Right ventricle myocardium superior (tissue), 1 donor: ENCODE measurements at places on chromosomes 11 and 22. TPM values are rescaled to one million over a fixed set of nuclear protein-coding genes. Genes with fewer than 3 reads are reported as not detected.

GRCh38 chr11:34490304-34490703 is 23.3 kb downstream of the ELF5 start:
- DNase-seq, result no peak

- DNase-seq, result no peak
Observed at GRCh38 chr11:19519912-19520641, 192.6 kb upstream of the NAV2 start.

DNA sequence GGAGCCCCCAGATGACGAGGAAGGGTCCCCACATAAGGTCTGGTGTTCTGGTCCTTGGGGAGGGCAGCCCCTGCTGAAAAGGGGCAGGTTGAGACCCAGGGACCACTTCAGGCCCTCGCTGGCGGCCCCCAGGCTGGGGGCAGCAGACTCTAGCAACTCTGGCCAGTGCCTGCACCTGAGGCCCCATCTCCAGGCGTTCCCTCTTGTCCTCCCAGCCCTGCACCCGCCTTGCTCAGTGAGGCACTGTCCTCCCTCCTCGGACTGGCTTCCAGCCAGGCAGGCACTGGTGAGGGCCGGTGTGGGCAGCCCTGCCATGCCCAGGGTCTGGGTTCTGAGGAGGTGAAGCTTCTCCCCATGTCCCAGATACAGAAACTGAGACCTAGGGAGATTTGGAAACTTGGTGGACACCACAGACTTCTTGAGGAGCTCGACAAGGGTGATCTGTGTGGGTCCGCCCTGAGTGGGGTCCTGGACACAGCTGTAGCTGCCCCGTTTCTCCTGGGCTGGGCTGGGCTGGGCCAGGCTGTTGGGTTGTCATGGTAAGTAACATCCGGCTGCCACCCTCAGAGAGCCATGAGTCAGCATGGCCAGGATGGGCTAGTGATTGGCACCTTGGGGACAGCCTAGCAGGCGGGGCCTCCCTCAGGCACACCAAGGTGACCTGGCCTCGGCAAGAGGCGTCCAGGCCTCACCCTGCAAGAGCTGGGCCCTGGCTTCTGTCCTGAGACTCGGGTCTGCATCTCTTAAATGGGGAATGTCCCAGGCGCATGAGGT is 11.1 kb upstream of the PHLDA2 start:
- DNase-seq, result peak; percentile 78

GRCh38 chr11:79018371-79018849 is 422.4 kb downstream of the TENM4 start:
- DNase-seq, result no peak

DNA sequence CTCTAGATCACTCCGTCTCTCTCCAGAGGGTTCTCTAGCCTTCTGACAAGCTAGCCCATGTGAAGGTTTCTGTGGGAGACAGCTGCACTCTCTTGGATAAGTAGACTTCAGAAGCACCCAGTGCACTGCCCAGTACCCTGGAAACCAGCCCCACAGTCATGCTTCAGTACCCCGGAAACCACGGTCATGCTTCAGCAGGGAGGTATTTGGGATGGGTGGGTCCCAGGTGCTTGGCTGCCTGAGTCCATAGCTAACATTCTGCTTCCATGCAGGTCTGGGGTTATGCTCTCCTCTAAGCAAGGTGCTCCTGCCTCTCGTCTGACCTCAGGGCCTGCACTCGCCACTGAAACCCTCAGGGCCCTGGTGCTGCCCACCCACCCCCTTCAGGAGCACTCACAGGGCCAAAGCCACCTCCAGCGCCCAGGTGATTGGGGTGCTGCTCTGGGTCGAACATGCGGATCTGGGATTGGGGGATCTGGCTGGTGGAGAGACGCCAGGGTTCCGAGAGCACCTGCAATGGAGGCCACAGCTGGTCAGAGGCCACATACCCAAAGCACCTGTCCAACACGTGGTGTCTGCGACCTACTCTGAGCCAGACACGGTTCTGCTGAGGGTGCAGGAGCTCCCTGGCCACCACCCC is 7.3 kb upstream of the SYCE3 start:
- DNase-seq, result no peak

DNA sequence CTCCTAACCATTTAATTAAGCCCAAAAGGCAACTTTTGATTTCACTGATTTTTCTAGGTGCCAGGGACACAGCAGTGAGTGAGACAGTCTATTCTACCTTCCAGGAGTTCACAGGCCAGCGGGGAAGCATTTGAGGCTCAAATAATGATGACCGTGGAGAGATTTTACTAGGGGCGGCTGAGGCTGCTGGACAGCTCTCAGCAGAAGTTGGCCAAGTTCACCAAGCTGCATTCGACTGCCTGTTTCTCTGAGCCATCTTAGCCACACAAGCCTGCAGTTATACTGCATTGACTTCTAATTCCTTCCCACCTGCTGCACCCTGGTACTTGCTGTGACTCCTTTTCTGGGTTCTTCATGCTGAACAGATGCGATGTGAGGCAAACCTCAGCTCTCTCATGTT is 168.9 kb upstream of the TBCEL start:
- DNase-seq, result no peak

- no peak for DNase-seq
Observed at GRCh38 chr22:17949642-17950473, 74.5 kb downstream of the MICAL3 start.

GRCh38 chr22:45758603-45759002 is 87.0 kb downstream of the ATXN10 start:
- DNase-seq, result no peak

DNA sequence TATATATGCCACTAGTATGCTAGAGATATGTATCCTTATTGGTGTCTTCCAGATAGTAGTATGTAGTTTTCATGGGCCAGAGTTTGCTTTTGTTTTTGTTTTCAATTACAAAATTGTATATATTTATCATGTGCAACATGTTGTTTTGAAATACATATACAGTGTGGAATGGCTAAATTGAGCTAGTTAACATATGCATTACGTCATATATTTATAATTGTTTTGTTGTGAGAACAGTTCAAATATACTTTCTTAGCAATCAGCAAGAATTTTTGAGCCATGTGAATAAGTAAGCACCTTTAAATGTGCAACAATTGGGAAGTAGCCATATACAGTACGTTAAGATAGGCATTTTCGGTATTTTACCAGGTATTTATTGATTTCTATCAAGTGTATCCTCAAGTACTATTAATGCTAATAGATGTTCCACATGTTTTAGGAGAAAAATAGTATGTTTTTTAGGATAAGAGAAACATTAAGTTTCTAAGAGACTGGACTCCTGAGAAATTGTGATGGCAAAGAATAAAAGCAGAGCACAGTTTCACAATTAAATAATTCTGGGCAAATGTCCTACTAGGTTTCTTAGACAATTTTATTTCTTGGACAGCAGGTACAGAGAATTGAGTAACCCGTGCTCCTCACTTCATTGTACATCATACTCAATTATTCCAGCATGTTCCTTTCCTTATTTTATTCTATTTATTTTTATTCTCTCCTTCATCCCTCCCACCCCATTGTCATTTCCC is 60.5 kb upstream of the SLC5A12 start:
- DNase-seq, result no peak

DNA sequence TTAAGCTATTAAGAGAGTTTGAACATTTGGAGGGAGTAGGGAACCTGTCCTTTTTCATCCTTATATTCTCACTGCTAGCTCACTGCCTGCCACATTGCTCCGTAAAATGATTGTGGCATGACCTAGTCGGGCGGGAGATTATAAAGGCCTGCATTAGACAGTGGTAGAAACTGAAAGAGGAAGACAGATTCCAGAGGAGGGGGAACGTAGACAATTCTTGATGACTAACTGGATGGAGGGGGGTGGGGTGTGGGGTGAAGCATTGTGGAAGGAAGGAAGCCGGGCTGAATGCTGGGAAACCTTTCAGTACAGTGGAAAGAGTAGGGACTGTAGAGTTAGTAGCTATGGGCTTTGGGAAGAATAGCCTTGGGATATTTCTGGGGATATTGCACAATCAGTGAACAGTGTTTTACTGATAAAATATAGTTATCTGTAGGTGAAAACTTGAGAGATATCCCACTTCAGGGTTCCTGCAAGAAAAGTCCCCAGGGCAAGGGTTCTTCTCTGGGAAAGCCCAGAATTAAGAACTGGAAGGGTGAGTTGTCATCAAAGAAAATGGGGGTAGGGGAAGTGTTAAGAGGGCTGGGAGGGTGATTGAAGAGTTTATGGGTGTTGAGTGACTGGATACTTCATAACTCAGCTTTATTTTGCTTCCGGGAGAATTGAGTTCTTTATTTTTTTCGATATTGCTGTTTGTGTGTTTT is 2.1 kb downstream of the MED15 start:
- peak; percentile 59 for DNase-seq

GRCh38 chr11:81007046-81007445 is 1566.2 kb upstream of the TENM4 start:
- no peak for DNase-seq

The TTC17 gene
- 28.6 TPM for total RNA-seq

The PHOX2A gene
- total RNA-seq, result not detected

The P4HA3 gene
- total RNA-seq, result not detected
